ENCODE measurements at places on chromosomes 11 and 22.

DNA sequence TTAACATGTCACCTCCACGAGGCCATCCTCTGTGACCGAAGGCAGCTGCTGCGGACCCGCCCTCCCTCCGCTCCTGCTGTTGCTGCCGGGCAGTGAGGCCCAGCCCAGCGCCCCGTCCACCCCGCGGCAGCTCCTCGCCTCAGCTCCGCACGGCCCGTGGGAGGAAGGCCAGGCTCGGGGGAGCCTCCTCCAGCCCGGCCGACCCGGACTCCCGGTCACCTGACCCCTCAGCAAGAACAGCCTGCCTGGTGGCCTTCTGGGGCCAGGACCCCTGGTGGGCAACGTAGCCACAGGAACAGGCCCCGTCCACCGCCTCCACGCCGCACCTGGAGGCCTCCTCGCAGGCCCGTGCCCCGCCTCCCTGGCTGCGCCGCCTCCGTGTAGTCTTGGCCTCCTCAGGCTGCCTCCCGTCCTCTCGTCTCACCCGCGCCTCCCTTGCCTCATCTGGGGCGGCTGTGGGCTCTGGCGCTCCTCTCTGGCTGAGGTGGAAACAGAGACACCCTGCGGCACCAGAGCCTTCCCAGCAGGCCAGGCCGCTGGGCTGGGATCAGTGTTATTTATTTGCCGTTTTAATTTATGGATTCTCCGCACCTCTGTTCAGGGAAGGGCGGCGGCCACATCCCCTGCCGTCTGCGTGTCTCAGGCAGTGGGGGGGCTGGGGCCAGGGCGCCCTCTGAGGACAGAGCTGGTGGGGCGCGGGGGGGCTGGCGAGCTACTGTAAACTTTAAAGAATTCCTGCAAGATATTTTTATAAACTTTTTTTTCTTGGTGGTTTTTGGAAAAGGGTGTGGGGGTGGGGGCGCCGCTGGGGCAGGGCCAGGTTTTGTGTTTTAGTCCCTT lies 25.4 kb downstream of the MOB2 start:
- no peak for DNase-seq

GRCh38 chr11:44835938-44836337 lies 109.2 kb downstream of the TSPAN18 start:
- DNase-seq: no peak

DNA sequence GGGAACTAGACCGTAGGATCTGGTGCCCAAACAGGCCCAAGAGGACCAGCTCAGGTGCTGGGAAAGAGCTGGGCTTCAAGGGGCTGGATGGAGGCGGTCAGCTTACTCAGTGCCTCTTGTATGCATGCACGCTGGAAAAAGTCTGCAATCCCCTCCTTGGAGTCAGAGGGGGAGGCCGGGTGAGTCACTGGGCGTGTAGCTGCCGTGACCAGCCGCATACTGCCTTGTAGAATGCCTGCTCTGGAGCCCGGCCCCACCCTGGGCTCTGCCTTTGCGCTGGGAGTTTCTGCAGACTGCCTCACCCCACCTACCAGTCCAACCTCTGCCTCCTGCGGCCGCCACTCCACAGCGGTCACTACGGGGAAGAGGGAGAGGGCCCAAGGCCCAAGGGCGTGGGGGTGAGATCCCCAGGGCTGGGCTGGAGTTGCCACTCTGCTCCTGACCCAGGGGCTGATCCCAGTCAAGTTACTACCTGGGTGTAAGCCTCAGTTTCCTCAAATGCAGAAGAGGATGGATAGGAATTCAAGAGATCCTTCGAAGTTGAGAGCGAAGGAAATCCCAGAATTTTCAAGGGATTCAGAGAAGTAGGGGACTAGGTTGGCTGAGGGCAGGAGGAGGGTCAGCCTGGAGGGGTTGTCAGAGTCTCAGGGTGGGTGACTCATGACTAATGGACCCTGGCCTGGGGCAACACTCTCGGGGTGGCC lies 4.2 kb downstream of the MRGPRF start:
- DNase-seq: no peak

DNA sequence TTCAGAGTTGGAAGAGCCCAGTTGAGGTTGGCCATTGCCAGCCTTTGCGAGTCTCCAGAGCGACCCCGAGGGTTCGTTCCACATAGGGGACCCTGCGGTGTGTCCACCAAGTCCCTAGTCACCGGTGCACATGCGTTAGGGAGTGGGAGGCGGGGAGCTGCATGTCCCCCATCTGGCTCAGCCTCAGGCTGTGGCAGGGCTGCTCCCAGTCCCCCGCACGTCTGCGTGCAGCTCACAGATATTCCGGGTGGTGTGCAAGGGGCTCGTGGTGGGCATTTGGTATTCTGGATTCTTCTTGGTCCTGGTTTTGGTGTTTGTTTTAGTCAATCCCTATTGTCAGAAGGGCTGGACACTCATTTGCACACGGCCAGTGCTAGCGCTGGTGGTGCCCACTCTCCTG lies 48.8 kb downstream of the MUC6 start:
- DNase-seq: no peak

DNA sequence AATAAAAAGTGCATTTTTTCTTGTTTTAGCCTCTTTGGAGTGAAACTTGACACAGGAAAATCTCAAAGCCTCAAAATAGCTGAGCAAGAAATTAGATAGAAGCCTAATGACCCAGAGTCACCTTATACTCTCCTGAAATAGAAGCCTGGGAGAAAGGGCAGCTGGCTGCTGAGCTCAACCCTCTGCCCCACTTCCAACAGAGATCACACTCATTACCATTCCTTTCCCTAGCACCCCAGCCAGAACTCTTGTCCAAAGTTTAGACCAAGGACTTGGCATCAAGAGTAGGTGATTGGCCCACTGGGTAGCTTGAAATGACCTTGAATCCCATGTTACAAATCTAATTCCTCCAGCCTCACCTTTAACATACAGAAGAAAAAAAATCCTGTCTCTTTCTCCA lies 62.7 kb upstream of the AMOTL1 start:
- DNase-seq: no peak

Measured in NCI-H1417 treated with DMSO at 0.1 percent for 48 hours (cell line).